ENCODE measurements at places on chromosomes 11 and 22.

DNA sequence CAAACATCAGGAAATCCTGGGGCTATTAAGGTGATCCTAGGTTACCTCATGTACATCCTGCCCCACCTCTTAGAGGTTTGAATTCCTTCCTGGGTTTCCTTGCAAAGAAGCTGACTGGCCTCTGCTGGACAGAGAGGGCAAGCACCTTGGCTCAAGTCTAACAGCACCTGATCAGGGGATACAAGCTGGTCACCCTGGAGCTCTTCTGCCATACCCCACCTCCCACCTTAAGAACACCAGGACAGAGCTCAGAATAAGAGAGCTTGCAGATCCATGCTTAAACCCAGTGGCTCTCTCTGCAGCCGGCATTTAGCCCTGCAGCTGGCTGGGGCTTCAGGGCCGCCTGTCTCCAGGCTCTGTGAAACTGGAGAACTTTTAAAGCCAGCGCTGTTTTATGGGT lies 386.6 kb upstream of the NARS2 start:
- no peak for DNase-seq

DNA sequence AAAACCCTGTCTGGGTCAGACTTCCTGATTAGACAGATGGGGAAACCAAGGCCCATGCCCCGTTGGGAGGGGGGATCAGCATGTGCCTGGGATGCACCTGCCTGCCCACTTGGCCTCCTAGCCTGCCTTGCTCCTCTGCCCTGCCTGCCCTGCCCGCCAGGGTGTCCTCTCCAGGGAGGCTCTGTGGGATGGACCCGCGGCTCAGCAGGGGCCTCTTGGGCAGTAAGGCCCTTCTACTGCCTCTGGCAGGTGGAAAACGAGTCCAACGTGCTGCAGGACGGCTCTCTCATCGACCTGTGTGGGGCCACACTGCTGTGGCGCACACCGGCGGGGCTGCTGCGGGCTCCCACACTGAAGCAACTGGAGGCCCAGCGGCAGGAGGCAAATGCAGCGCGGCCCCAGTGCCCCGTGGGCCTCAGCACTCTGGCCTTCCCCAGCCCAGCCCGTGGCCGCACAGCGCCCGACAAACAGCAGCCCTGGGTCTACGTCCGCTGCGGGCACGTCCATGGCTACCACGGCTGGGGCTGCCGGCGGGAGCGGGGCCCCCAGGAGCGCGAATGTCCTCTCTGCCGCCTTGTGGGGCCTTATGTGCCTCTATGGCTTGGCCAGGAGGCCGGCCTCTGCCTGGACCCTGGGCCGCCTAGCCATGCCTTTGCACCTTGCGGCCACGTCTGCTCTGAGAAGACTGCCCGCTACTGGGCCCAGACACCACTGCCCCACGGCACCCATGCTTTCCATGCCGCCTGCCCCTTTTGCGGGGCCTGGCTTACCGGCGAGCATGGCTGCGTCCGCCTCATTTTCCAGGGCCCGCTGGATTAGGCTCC lies 4.7 kb upstream of the DPP3 start:
- DNase-seq: no peak

GRCh38 chr11:104997288-104997687 lies 25.7 kb downstream of the CASP5 start:
- no peak for DNase-seq

DNA sequence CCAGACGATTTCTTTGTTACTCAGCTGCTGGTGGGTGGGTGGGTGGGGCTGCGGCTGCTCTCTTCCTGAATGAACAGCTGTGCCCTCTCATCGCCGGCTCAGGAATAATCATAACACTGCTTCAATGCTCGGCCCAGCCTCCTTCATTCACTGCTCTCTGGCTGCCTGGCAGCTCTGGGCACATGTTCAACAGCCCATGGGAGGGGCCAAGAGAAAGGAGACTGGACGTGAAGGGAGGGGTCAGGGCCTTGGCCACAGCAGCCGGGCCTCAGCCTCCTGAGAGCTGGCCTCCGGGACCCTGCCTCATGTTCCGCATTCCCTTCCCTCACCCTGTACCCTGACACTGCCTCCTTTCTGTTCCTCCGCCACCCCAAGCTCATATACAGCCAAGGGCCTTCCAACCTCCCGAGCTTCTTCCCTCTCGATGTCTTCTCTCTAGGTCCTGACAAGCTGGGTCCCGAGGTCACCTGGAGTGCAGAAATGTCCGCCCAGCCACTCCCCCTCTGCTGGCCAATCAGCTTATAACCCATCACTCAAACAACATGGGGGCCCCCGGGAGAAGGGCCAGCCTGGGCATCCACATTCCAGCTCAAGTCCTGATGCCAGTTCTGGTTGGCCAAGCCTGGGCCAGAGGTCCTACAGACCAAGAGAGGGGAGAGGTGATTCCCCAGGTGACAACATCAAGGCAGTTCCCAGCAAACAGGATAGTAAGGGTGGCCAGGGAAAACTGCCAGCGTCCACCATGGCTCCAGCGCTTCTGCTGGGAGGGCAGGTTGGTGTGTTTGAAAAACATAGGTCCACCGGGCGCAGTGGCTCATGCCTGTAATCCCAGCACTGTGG lies 3.2 kb upstream of the CSDC2 start:
- peak; percentile 74 for DNase-seq

DNA sequence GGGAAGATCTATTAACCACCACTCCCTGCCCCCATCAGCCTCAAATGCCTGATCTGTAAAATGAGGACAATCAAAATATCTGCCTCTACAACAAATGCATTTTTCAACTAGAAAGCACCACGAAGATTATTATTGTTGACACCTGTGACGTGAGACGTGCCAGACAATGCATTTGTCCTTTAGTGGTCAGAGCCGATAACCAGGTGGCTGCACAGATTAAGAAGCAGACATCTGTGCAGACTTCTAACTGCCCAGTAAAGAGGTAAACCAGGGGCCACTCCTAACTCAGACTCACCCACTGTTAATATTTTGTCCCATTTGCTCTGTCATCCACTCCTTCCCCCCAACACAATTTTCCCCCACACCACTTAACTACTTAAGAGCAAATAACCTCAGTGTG lies 11.7 kb downstream of the PLEKHA7 start:
- no peak for DNase-seq

GRCh38 chr11:86672007-86672621 lies at the start of gene ME3:
Gene ME3, minus strand, starts transcription at chr11:86672616.
- peak; percentile 94 for DNase-seq

GRCh38 chr22:46589871-46590271 lies 30.3 kb upstream of the GRAMD4 start:
- no peak for DNase-seq

DNA sequence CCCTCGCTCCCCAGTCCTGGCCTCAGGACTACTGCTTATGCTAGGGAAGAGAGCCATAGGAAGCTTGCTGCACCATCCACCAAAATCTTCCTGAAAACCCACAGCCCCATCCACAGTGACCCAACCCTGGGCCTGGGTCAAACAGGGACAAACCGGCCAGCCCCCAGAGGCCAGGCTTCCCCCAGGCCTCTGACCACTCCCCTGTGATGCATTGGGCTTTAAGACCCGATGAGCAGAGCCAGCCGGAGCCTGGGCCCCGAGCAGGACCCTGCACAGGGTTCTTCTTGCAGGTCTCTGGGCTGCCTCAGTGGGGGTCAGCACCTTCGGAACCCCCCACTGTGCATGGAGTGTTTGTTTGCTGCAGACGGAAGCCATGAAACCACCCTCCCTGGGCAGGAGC lies 583.7 kb downstream of the BRD1 start:
- no peak for DNase-seq

DNA sequence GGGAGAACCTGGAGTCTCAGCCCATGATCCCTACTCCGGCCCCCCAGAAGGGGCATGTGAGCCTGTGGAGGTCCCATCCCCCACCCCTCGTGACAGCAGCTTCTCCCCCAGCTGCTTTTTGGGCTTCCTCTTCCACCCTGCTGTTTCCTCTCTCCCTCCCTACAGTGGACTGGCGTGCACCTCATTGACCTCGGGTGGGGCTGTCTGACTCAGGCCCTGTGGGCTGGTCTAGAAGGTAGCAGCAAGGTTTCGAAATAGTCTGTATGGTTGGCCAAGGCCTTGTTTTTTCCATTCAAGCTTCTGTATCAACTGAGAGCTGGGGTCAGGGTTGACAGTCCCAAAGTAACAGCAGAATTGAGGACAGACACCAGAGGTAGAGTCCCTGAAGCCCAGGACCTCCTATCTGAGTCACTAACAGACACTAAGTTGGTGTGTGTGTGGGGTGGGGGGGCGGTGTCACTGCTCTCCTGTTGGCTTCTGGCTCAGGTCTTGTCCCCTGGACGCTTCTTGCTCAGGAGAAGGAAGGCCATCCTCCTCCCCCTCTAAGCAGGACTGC lies 7.7 kb downstream of the SLC37A2 start:
- no peak for DNase-seq

- DNase-seq: no peak
Observed at GRCh38 chr11:92838759-92839310, 130.6 kb upstream of the MTNR1B start.

GRCh38 chr22:27557286-27558008 lies 244.1 kb downstream of the MN1 start:
- no peak for DNase-seq

GRCh38 chr11:129528296-129528695 lies 152.6 kb downstream of the BARX2 start:
- no peak for DNase-seq

- DNase-seq: no peak
Observed at GRCh38 chr11:121291896-121292494, 576 bp upstream of the SC5D start.

DNA sequence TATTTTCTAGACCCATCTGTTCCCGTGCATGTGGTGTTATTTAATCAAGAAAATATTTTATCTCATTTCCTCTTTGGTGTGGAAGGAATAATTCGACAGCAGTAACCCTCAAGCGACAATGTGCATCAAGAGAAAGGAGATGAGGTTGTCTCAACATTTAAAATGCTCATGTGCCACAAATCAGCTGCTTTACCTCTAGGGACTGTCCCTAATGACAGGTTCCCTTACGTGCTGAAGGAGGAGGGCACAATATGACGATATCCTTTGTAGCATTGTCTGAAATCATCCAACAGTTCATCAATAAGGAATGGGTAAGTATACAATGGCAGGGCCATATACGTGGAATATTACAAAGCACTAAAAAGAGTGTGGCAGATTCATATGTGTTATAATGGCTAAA lies 7.0 kb upstream of the SYN3 start:
- no peak for DNase-seq

GRCh38 chr22:31286360-31287255 lies 5.7 kb downstream of the PIK3IP1 start:
- no peak for DNase-seq

DNA sequence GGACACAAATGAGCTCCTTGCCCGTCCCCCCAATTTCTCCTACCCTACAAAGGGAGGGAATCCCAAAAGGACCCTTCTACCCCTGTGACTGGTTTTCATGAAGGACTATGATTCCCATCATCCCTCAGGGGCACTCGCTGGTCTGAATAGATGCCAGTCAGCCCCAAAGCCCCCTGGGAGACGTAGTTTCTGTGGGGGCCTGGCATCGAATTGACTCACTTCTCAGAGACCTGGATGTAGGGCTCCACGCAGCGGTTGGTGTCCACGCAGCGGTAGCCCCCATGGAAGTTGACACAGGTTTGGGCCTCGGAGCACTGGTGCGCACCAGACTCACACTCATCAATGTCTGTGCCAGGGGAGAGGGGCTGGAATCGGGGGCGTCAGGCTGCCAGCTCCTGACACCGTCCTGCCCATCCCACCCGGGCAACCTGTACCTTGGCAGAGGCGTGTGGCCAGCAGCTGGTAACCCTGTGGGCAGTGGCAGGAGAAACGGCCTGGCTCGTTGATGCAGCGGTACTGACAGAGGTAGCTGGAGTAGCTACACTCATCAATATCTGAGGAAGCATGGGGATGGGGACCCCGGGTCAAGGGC lies 4.4 kb downstream of the EFEMP2 start:
- DNase-seq: peak; percentile 47

GRCh38 chr11:94020777-94021481 lies at the start of gene HEPHL1:
Gene HEPHL1, plus strand, starts transcription at chr11:94021354. Its CDS starts 15 bp downstream, at chr11:94021369.
- DNase-seq: no peak

- DNase-seq: no peak
Observed at GRCh38 chr11:103380031-103380430, 270.8 kb downstream of the DYNC2H1 start.

GRCh38 chr11:36228689-36229088 lies 60.5 kb downstream of the COMMD9 start:
- no peak for DNase-seq

- DNase-seq: no peak
Observed at GRCh38 chr11:11292839-11293238, 60.2 kb downstream of the CSNK2A3 start.

GRCh38 chr22:49241174-49241851 lies 586.4 kb downstream of the BRD1 start:
- DNase-seq: no peak

GRCh38 chr11:126599217-126599897 lies 243.9 kb downstream of the ST3GAL4 start:
- DNase-seq: peak; percentile 60

GRCh38 chr11:122888162-122888561 lies 5.6 kb downstream of the JHY start:
- no peak for DNase-seq

DNA sequence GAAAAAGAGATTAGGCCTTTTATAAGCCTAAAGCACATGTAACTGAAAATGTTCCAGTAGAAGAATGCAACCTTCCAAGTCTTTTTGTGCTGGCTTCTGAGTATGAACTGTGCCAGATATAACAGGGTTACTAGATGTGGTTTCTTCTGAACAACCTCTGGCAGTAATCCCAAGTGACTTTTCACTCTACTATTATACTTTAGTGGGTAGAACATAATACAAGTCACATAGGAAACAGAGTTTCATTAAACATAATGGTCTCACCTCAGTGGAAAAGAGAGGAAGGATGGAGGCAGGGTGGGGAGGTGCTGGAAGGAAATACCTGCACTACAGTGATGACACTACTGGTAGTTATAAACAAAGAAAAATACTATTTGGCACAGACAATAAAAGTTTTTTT lies 81.3 kb downstream of the PHF21A start:
- DNase-seq: no peak

DNA sequence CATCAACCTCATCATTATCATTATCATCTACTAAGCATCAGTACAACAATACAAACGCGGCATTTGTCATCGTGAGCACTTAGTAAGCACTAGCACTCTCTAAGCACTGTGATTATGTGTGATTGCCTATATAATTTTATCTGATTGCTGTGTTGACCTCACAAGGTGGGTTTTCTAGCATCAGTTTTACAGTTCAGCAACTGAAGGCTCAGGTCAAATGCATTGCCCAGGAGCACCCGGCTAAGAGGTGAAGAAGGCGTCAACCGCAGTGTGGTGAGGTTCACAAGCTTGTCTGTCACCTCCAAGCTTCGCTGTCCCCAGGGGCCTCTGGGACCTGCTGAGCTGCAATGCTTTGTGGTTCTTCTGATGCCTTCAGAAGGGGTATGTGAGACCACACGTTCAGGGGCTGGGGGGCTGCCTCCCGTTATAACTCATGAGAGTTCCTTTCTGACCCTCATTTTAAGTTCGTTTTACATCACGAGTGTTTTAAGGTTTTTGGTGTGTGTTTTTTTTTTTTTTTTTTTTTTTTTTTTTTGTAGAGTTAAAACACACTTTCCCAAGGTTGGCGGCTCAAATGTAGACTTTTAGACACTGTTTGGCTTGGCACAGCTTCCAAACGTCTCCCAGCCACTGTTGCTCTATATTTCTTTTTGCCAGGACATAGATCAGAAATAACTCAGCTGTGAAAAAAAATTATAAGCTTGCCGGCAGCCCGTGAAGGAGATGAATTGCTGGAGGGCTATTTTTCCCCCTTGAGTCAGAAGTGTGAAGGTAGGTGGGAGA lies 33.8 kb upstream of the SCUBE1 start:
- no peak for DNase-seq
